ENCODE measurements at places on chromosomes 7 and 10.

- DNase-seq, result no peak
These were observed 380.7 kb upstream of the PFKP start for GRCh38 chr10:2686691-2687090.

- no peak for DNase-seq
These were observed 37.3 kb upstream of the EXOC6 start for GRCh38 chr10:92810934-92811532.

GRCh38 chr10:29435809-29436501 is 147.1 kb downstream of the LYZL1 start:
- DNase-seq, result no peak

DNA sequence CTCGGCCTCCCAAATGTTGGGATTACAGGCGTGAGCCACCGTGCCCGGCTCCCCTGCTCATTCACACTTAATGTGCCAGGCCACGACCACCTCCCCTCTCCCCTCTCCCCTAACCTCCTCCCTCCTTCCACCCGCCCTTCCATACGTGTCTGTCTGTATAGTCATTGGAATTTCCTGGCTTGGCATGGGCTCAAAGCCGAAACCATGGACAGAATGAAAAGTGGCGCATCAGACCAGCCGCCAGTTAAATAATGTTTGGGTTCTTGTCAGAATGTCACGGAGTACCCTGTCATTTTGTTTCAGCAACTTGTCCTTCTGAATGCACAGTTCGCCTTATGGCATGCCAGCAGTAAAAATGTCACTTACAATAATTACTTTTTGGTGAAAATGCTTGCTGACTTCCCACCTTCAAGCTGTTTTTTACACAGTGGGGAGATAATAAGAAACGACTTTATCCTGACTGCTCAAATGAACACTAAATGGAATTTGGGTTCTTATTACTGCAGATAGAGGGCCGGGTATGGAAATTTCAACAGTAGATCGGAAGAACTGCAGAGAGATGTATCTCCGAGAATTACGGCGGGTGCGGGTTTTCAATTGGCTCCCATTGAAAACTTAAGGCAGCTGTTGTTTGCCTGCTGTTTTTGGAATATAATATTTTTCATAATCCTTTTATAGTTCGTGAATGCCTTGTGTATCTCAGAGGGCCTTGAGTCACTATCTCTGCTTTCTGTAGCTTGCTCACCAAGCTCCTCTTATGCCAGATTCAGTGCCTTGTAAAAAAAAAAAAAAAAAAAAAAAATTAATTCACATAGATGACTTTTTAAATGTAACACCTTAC is 65.5 kb upstream of the SH2B2 start:
- no peak for DNase-seq

DNA sequence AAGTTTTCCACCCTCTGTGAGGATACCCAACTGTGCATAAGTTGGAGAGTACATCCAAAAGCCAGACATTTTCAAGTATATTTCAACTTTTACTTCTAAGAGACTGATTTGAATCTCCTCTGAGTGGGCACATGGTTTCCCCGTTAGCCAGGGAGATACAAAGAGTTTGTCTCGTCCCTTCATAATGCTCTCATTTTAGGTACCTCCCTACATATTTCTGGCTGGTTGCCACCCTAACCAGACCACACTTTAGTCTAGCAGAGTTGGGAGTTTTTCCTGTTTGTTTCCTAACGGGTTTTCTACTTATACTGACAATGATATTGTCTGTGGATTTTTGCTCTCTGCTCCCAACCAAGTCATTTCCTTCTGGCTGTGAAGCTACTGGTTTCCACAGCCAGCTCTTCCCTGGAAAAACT is 180.3 kb downstream of the CCDC71L start:
- no peak for DNase-seq

- no peak for DNase-seq
These were observed 4.1 kb upstream of the FUOM start for GRCh38 chr10:133361773-133362441.

- DNase-seq, result no peak
These were observed 87.6 kb downstream of the HTR7 start for GRCh38 chr10:90769946-90770841.

GRCh38 chr7:922334-923107 is 32.0 kb downstream of the ADAP1 start:
- no peak for DNase-seq

- DNase-seq, result no peak
These were observed 28.9 kb downstream of the HIPK2 start for GRCh38 chr7:139748941-139749340.

DNA sequence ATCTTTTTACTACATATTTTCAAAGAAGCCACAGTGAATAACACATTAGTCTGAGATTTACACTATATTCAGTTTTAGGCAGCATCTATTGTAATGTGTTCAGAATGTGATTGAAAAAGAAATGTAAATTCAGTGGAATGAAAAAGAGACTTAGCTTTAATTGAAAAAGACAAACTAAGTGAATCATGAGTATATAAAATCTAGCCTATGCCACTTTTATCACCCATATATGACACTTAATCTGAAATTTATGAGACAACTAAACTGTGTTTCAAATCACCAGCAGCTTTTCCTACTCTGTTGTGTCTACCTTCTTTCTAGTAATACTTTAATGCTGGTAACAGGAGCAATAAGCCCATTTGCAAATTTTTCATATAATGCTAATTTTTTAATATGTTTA is 4.7 kb downstream of the SKAP2 start:
- DNase-seq, result no peak

DNA sequence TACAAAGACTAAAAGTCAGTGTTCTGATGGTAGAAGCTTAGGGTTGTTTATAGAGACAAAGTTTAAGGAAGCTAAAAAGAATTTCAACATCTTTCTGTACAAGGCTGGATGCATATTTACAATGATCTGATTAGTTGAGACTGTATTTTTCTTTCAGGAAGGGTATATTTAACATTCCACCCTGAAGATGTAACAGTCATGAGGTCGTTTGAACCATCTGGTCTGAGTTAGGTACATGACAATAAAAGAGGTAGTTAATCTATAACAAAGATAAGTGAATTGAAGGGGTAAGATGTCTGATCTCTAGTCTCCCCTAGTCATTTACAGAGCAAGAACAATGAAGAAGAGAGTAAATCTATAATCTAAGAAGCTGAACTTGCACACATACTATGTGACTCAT is 821.2 kb downstream of the CNTNAP2 start:
- no peak for DNase-seq

DNA sequence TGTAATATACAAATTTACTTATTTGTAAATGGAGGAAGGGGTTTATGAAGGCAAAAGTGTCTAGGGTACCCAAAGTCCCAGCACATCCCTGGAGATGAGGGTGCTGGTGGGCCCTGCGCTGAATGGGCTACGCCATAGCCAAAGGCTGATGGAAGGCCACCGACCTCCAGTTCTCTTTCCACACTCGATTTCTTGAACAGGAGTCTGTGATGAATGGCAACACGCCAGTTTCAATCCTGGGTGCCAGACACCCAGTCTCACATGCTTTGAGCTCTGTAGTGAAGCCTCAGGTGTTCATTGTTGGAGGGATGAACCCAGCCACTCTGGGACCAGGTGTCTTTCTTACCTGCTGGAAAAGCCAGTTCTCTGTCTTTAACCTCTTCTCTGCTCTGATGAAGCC is 752 bp downstream of the LRMDA start:
- no peak for DNase-seq

DNA sequence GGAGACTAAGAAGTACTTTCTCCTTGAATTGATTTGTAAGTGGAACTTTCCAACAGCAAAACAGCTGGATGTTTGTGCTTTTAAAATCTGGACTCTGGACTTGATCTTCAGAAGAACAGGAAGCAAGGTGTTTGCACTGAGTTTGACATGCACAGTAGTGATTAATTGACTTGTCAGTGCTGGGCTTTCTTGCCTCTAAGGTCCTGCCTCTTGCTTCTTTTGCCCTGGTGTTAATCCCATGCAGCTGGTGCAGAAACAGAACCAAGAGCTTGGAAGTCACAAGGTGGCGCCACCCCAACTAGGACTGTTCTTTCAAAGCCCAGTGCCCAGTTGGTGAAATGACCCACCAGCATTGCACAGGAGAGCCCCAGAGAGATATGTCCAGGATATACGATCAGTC is 66.8 kb upstream of the SEPHS1 start:
- DNase-seq, result no peak

DNA sequence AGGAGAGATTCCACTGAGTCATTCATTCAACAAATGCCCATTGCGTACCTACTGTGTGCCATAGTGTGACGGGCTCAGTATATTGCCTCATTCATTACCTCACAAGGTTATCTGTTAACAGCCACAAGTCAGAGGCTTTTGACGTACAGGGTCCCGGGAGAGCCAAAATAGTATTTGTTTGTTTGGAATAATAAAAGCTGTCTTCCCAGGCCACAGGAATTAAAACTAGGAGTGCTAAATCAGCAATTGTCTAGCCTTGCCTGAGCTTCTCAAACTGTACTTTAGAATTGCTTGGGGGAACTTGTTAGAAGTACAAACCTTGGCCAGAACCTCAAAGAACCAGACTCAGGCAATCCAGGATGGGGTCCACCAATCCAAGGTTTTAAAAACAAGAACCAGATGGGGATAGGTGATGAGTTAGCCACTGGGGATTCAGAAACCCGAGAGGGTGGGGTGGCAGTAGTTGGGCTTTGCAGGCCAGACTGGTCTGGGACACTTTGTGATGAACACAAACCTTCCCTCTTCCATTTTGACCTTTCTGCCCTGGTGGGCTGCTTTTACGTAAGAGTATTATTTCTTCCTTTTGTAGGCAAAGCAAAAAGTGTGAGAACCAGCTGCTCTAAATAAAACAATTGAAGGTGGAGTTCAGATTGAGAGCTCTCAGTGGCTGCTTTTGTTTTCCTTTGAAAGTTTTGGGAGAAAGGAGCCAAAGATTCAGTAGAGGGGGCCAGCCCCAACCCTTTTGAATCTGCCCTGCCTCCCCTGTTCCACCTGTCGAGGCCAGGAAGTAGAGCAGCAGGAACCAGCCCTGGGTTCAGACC is 113.0 kb upstream of the ANLN start:
- DNase-seq, result peak; percentile 16

- DNase-seq, result peak; percentile 61
These were observed 72.6 kb downstream of the KCNMA1 start for GRCh38 chr10:77564731-77565589.

GRCh38 chr10:12243864-12244620 is 48.1 kb downstream of the CDC123 start:
- DNase-seq, result no peak

GRCh38 chr10:43255634-43256431 is 11.0 kb downstream of the RASGEF1A start:
- DNase-seq, result peak; percentile 65

- DNase-seq, result no peak
These were observed 151.1 kb downstream of the TMEM26 start for GRCh38 chr10:61302124-61302523.

DNA sequence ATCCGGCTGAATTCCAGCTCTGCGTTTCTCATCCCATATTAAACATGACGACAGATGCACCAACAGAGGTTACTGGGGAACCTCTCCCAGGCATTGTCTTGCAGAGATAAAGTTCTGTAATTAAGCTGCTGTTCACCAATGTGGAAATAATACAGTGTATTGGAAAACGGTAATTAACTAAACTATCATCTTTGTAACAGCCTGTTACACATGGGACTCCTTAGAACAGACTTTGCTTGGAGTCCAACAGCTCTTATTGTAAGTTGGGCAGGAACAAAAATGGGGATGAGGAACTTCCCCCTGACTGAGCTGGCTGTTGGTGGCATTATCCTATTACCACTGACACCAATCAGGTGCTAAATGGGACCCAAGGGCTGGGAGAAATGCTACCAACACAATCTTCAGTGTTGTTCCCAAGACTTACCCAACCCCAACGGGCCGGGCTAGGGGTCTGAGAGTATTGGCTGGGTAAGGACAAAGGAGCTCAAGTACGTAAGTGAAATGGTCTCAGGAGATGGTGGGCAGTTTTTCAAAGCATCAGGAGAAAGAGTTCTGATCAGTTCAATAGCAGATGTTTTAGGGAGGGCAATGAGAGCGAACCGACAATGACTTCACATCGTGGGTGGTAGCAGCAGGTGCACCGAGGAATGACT is 759.4 kb downstream of the GRID1 start:
- peak; percentile 1 for DNase-seq

GRCh38 chr7:29365423-29365822 is 170.8 kb downstream of the CHN2 start:
- no peak for DNase-seq

DNA sequence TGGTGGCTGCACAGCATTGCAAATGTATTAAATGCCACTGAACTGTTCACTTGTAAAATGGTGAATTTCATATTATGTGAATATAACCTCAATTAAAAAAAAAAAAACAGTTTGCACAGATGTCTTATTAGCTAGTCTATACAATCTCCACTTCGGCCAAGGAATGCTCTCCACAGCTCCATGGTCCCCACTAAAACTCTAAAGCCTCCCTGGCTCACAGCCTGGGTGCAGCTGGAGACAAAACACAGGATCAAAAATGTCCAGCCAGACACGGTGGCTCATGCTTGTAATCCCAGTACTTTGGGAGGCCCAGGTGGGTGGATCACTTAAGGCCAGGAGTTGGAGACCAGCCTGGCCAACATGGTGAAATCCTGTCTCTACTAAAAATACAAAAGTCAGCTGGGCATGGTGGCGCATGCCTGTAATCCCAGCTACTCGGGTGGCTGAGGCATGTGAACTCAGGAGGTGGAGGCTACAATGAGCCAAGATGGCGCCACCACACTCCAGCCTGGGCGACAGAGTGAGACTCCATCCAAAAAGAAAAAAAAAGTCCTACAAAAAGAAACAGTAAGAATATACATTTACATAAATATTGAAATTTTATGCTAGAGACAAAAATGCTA is 66.0 kb downstream of the SRPK2 start:
- no peak for DNase-seq

DNA sequence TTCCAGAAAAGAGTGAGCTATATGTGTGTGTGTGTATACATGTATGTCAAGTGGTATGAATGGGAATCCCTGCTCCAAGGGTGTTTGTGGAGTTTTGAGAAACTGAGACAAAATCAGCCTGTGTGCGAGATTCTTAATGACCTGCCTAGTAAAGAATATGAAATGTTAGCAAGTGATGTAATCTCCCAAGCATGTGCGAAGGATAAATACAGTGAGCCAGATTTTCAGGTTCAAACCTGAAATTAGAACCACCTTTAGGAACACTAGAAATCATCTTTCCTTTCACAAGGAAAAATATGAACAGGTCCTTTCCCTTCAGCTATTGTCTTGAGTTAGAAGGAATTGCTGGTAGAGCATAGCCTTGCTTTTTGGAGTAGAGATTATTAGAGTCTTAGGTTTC is 457.6 kb downstream of the LRMDA start:
- DNase-seq, result no peak

GRCh38 chr10:93458821-93459257 is 23.3 kb downstream of the MYOF start:
- no peak for DNase-seq

GRCh38 chr7:115911465-115911864 is 119.1 kb downstream of the TFEC start:
- no peak for DNase-seq

- DNase-seq, result no peak
These were observed 648.8 kb downstream of the ARL4A start for GRCh38 chr7:13336227-13336626.
